ENCODE measurements at places on chromosomes 1 and 21.
A peak's percentile ranks its signal among the peaks of the same experiment; 100 is the strongest.

DNA sequence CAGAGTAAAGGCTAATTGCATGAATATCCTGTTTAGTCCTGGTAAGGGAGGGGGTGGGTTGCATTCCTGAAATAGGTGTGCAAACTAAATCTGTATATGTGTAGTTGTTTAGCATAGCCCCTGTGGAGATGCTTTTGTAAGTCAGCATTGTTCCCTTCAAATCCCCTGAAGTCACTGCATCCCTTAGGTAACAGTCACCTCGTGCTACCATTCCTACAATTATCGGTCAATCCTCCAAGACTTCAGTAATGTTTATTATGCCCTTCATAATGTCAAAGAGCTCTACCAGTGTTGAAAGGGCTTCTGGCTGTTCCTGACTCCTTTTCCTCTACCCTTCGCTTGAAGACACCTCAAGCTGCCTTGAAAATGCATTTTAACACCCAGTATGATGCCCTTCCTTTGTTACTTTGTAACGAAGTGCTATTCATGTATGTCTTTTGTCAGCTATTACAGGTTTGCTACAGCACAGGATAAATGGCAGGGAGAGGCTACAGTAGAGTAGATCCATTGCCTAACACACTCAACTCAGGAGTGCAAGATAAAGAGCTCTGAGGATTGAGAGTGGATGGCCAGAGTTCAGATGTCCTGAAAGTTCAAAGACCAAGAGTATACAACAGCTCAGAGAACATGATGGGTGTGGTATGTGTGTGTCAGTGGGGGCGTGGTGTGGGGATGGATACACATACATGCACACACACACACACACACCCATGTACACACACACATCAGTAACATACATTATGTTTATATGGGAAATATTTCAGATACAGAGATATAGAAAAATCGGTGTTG is 27.4 kb upstream of the FOXD3 start:
- DNase-seq = peak; percentile 66
- H3K4me1 ChIP-seq = peaks cover 11% of the 10 kb centered on the region
- H3K27ac ChIP-seq = peak overlapping the region; percentile 61

GRCh38 chr1:109610609-109611307 is 8.7 kb downstream of the GNAT2 start:
- H3K27me3 ChIP-seq = no peaks in the 10 kb centered on the region
- H3K4me1 ChIP-seq = no peaks in the 10 kb centered on the region
- no peak for DNase-seq
- no peaks in the 10 kb centered on the region for H3K36me3 ChIP-seq
- no peak overlapping the region for H3K4me3 ChIP-seq

DNA sequence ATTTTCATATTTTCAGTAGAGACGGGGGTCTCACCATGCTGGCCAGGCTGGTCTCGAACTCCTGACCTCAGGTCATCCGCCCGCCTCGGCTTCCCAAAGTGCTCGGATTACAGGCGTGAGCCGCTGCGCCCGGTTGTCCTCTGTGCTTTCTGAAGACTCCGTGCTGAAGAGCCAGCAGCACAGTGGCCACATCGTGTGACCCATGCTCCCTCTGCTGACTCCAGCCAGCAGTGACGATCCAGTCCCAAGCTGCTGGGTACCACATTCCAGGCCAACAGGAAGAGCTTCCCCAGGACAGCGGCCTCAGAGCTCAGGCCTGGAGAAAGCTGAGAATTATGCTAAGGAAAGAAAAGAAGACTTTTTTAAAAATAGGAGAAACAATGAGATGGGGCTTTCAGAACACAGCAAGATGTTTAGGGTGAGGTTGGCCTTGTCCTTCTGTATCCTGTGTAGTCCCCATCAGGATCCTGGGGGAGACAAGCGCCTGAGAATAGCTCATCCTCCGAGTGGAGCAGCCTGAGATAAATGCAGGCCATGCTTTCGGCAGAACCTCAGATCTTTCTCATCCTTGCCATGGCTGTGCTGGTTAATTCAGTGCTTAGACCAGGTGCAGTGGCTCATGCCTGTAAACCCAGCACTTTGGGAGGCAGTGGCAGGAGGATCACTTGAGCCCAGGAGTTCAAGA is 207.1 kb downstream of the SLC35F3 start:
- H3K27me3 ChIP-seq = no peaks in the 10 kb centered on the region
- H3K4me1 ChIP-seq = peaks cover 4% of the 10 kb centered on the region
- no peak overlapping the region for H3K4me3 ChIP-seq
- peak; percentile 57 for DNase-seq
- H3K27ac ChIP-seq = no peak overlapping the region
- H3K36me3 ChIP-seq = no peaks in the 10 kb centered on the region

DNA sequence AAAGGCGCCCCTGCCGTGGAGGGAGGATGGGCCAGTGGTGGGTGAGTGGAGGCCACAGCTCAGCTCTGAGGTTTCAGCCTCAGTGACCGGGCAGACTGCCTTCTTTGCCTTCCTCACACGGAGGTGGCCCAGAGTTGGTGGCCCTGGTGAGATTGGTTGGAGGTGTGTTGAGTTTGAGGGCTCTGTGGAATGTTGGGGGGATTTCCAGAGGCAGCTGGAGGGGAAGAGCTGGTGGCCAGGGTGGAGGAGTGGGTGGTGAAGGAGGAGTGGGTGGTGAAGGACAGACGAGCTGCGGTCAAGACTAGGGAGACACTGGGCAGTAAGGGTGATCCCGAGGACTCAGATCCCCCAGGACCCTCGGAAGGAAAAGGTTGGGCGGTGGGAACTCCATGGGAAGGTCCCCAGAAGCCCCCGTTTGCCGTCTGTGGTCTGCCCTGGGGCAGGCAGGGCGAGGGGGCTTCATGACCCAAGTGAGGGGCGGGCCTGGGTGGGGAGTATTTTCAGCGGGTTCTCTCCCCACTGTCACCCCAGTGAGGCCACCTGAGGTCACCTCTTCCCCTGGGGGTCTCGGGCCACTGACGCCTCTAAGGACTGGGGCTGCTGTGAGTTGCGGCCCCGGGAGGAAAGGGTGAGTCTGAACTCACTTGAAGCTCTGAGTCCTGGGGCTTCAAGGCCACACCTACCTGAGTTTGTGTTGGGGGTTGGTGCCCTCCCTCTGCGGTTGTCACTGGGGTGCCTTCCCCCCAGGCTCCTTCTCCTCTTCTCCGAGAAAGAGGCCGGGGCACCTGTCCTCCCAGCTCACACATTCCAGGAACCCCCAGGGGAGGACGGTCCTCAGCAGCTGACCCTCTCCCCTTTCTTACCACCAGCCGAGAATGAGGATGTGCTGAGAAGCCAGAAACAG is 22.7 kb upstream of the PIK3CD start:
- H3K4me1 ChIP-seq = peaks cover 10% of the 10 kb centered on the region
- H3K4me3 ChIP-seq = no peak overlapping the region
- H3K36me3 ChIP-seq = no peaks in the 10 kb centered on the region
- no peak for DNase-seq
- H3K27ac ChIP-seq = no peak overlapping the region
- H3K27me3 ChIP-seq = peaks cover 8% of the 10 kb centered on the region

GRCh38 chr1:10975567-10976326 is 36.7 kb upstream of the TARDBP start:
- H3K4me3 ChIP-seq = no peak overlapping the region
- peaks cover 12% of the 10 kb centered on the region for H3K4me1 ChIP-seq
- no peak overlapping the region for H3K27ac ChIP-seq
- H3K27me3 ChIP-seq = no peaks in the 10 kb centered on the region
- H3K36me3 ChIP-seq = no peaks in the 10 kb centered on the region

GRCh38 chr21:45638707-45639106 is 4.8 kb upstream of the PCBP3 start:
- peaks cover 3% of the 10 kb centered on the region for H3K4me1 ChIP-seq
- H3K27me3 ChIP-seq = no peaks in the 10 kb centered on the region
- no peaks in the 10 kb centered on the region for H3K36me3 ChIP-seq
- DNase-seq = no peak
- no peak overlapping the region for H3K4me3 ChIP-seq

DNA sequence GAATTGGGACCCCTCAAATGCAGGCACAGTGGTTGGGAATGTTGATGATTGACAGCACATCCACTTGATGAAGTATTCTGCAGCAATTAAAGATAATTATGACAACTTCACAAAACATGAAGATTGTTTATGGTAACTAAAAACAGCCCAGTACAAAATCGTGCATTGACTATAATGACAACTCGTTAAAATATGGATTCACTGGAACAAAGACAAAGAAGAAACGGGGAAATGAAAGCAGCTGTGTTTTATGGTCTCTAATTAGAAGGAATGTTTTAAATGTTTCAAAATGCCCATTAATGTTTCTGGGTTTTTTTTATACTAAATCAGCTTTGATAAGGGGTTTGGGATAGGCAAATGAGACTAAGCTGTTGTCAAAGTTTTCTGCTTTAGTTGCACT is 36.1 kb downstream of the NIPAL3 start:
- no peaks in the 10 kb centered on the region for H3K27me3 ChIP-seq
- no peaks in the 10 kb centered on the region for H3K4me1 ChIP-seq
- no peak overlapping the region for H3K27ac ChIP-seq
- DNase-seq = no peak

GRCh38 chr21:15850645-15851044 is 120.9 kb downstream of the USP25 start:
- no peaks in the 10 kb centered on the region for H3K27me3 ChIP-seq
- DNase-seq = no peak
- H3K36me3 ChIP-seq = peaks cover 4% of the 10 kb centered on the region

- no peaks in the 10 kb centered on the region for H3K36me3 ChIP-seq
- no peak overlapping the region for H3K27ac ChIP-seq
- peak; percentile 56 for DNase-seq
Measured at GRCh38 chr1:54121482-54122134, 31.2 kb downstream of the CDCP2 start.

GRCh38 chr21:32001390-32001789 is 128.6 kb downstream of the HUNK start:
- no peak overlapping the region for H3K4me3 ChIP-seq
- no peaks in the 10 kb centered on the region for H3K27me3 ChIP-seq
- no peaks in the 10 kb centered on the region for H3K4me1 ChIP-seq
- H3K36me3 ChIP-seq = no peaks in the 10 kb centered on the region

DNA sequence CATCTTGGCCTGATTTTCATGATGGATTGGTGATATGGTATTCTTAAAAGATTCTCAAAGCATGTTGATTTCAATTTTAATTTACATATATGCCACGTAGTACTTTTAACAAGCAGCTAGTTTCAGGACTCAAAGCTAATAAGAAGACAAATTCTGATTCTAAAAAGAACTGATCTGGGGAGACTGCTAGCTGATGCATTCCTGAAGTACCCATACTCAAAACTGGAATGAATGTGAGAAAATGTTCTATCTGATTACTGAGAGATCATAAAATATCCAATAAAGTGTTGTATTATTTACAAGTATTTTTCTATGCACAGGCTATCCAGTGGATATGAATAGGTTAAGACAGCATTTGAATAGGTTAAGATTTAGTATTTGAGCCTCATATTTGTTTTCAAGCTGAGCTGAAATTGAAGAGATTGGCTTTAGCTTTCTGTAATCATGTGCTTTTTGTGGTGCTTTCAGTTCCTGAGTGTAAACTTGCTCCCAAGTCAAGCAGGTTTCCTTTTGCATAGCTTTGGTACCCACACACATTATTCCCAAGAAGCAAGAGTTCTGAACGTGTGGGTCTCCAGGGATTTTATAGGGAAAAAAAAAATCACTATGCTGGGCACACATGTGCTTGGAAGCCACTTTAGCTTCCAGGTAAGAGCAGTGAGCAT is 114.1 kb downstream of the VPS13D start:
- no peak for DNase-seq
- peaks cover 4% of the 10 kb centered on the region for H3K4me1 ChIP-seq
- no peak overlapping the region for H3K27ac ChIP-seq
